ENCODE measurements at places on chromosomes 11 and 22.

- DNase-seq, result no peak
Measured at GRCh38 chr11:35717043-35717442, 54.5 kb downstream of the TRIM44 start.

- DNase-seq, result no peak
Measured at GRCh38 chr11:73401217-73401923, 25.2 kb downstream of the RELT start.

- DNase-seq, result no peak
Measured at GRCh38 chr11:64036087-64037026, 626 bp downstream of the FLRT1 start.

DNA sequence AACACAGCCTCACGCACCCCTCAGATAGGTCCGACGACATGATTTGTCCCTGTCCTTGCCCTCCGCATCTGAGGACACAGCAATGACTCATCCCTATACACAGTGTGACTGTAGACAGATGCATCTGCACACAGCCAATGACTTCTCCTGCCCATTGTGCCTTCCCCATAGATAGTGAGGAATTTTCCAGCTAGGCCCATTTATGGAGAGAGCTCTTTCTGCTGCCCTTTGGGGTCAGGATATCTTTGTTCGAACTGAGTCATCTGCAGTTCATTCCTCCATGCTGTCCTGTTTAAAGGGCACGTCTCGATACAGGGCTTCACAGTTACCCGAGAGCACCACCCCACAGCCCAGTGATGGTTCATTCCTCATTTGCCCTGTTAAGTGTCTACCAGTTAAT is 96.7 kb downstream of the LARGE1 start:
- no peak for DNase-seq

DNA sequence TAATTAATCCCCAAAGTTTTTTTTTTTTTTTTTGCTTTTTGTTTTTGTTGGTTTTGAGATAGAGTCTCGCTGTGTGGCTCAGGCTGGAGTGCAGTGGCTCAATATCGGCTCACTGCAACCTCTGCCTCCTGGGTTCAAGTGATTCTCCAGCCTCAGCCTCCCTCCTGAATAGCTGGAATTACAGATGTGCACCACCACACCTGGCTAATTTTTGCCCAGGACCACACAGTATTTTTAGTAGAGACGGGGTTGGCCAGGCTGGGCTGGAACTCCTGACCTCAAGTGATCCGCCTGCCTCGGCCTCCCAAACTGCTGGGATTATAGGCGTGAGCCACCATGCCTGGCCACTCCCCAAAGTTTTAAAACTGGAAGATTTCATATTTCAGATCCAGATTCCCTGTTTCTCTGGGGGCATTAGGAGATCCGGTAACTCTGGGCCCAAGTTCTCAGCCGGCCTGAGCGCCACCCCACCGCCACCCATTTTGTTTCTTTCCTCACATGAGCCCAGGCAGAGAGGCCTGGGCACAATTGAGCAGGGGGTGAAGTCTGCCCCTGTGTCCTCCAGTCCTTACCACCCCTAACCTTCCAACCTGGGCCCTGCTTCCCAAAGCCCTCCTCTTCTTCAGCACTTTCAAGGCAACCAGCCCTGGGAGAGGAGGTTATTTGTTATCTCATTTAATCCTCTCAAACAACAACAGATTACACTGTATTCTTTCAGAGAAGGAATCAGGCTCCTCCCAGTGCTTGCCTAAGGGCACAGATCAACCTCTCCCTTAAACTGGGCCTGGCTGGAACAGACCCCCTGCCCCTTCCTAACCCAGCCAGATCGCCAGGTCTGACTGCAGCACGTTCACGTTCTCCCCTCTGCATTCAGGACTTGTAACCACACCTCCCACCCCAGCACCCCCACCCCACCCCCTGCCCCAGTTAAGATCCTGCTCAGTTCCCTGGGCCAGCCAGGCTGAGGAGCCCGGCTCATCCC is 1.9 kb upstream of the CSNK1E start:
- no peak for DNase-seq

DNA sequence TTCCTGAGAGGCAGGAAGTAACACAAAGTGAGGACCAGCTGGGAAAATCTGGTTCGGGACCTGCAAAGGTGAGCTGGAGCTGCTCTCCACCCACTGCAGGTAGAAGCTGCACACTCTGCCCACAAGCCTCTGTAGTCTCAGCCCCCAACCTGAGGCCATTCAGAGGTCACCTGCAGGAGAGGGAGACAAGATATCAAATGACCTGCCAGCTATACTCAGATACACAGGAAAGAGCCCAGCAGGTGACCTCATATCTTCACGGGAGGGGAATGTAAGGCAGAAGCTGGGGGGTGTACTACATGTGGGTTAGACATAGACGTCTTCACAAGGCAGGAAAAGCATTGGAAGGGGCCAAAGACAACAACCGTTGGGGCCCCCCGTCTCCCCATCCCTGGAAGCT is 86.1 kb downstream of the APIP start:
- DNase-seq, result no peak

DNA sequence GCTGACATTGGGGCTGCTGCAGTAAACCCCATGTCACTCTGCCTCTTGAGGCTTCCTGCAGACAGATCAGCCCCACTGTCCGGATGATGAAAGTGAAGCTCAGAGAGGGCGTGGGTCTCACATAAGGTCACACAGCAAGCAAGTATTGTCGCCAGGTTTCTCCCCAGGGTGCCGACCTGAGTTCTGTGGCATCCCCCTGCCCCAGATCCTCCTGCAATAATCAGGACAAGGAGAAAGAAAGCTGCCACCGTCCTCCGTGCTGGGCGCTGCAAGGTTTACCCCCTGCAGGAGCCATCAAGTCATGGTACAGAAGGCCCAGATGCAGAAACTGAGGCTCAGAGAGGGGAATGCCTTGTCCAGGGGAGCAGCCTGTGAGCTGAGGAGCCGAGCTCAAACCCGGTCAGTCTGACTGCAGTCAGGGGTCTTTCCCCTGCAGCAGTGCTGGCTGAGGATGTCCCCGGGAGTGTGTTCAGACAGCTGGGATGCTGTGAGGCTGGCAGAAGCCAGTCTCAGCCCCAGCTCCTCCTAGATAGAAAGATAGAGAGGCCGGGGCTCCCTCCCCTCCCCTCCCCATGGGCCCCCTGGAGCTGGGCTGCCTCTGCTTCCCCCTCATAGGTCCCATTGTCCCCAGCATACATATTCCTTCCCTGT is 13.2 kb downstream of the EMID1 start:
- DNase-seq, result no peak

GRCh38 chr22:38313384-38313955 is 3.8 kb downstream of the CSNK1E start:
- no peak for DNase-seq

- no peak for DNase-seq
Measured at GRCh38 chr11:113684496-113684895, 21.6 kb downstream of the TMPRSS5 start.

GRCh38 chr22:46486996-46487717 is 50.3 kb downstream of the CELSR1 start:
- DNase-seq, result no peak

DNA sequence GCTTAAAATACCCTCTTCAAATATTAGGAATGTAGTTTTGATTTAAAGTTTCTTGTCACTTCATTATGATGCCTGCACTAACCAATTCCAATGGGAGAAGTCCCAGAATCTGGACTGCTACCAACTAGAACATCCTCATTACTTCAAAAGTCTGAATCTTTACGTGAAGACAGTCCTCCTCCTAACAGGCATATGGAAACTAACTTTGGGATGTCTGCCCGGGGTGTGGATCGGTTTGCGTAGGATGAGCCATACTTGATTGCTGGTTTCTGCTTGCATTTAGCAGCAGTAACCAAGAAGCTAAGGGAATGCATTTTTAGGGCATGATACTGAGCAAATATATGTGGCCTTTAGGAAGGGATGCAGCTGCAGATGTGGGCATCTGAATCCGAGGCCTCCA is 177.1 kb downstream of the LRRC4C start:
- no peak for DNase-seq

DNA sequence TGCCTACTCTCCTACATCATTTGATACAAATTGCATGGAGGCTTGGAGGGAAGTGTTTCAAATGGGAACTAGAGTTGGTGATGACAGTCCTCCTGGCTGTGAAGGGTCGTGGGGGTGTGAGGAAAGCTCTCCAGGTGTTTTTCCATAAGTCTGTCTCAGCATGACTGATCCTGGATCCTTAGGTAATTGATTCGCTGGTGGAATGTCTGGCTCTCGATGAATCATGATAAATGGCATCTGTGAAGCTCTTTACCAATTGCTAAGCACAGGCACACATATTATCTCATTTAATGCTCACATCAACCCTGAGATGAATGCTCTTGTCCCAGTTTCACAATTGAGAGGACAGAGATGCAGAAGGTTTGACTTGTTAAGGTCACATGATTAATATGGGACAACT is 107.5 kb downstream of the PKNOX2 start:
- no peak for DNase-seq

All from activated gamma-delta T cell (primary cell).